ENCODE measurements at places on chromosomes 2 and 18.

DNA sequence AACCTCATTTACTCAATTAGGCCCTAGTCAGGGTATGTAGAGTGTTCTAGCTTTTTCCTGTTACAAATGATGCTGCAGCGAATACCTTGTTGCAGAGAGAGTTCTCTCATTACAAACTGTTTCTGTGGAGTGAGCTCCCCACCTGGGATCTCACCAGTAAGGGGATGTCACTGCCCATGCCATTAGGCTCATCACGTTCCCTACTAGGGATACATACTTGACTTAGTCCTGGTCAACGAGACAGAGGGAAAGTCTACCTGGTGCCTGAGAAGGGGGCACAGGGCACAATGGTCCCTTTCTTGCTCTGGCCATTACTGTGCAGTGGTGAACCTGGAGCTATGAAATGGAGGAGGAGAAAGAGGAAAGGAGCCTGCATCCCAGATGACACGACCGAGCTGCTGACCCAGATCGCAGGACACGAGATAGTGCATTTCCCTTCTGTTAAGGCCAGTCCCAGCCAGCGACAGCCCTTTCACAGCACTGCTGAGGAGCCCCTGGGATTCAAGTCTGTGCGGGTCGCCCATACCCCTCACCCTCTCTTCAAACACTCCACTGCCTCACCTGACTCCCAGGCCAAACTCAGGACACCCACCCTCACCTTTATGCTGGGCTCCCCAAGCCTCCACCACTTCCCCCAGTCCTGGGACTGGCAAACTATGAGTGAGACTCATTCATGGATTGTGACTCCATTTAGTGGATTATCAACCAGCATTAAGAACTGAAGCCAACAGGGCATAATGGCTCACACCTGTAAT is 16.0 kb downstream of the MALL start:
- H3K27ac ChIP-seq = no peak overlapping the region
- H3K27me3 ChIP-seq = peaks cover 42% of the 10 kb centered on the region
- no peaks in the 10 kb centered on the region for H3K36me3 ChIP-seq

DNA sequence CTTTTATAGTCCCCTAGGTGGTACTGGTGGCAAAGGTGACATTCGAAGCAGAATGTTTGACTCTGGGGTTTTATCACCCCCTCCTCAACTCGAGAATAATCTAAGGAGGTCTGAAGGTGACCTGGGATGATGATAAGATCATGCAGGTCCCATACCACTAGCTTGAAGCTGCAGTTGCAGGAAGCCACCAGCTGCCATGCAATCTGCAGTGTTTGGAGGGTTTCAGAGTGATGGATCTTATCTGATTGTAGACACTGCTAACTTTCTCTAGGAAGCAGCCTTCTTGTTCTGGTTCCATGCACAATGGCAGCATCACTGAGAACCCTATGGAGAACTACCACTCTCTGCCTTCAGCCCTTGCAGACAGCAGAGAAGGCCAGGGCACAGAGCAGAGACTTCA is 59.4 kb upstream of the LRPPRC start:
- H3K4me1 ChIP-seq = no peaks in the 10 kb centered on the region
- H3K27ac ChIP-seq = no peak overlapping the region
- DNase-seq = no peak

- no peaks in the 10 kb centered on the region for H3K36me3 ChIP-seq
- H3K4me3 ChIP-seq = peak overlapping the region; percentile 77
- H3K4me1 ChIP-seq = peaks cover 4% of the 10 kb centered on the region
- H3K27ac ChIP-seq = no peak overlapping the region
- H3K27me3 ChIP-seq = peaks cover 55% of the 10 kb centered on the region
Measured at GRCh38 chr2:106542746-106543359, 55.7 kb downstream of the CD8B2 start.

GRCh38 chr2:75579186-75579585 is 18.4 kb upstream of the EVA1A start:
- H3K27me3 ChIP-seq = peaks cover 15% of the 10 kb centered on the region
- no peak overlapping the region for H3K27ac ChIP-seq
- H3K4me3 ChIP-seq = no peak overlapping the region
- H3K4me1 ChIP-seq = no peaks in the 10 kb centered on the region

- no peaks in the 10 kb centered on the region for H3K36me3 ChIP-seq
- peaks cover 4% of the 10 kb centered on the region for H3K27me3 ChIP-seq
- no peaks in the 10 kb centered on the region for H3K4me1 ChIP-seq
- H3K27ac ChIP-seq = no peak overlapping the region
- DNase-seq = no peak
- H3K4me3 ChIP-seq = no peak overlapping the region
Measured at GRCh38 chr2:204032301-204032700, 95.7 kb downstream of the ICOS start.

GRCh38 chr18:69968039-69968438 is 20.4 kb upstream of the CD226 start:
- H3K27me3 ChIP-seq = no peaks in the 10 kb centered on the region
- DNase-seq = no peak
- H3K27ac ChIP-seq = peak overlapping the region; percentile 9
- no peaks in the 10 kb centered on the region for H3K36me3 ChIP-seq
- peaks cover 18% of the 10 kb centered on the region for H3K4me1 ChIP-seq

GRCh38 chr2:231642631-231643494 is 50.2 kb downstream of the TEX44 start:
- no peaks in the 10 kb centered on the region for H3K36me3 ChIP-seq
- H3K4me1 ChIP-seq = peaks cover 9% of the 10 kb centered on the region
- no peaks in the 10 kb centered on the region for H3K27me3 ChIP-seq
- H3K27ac ChIP-seq = peak overlapping the region; percentile 88
- H3K4me3 ChIP-seq = peak overlapping the region; percentile 76

DNA sequence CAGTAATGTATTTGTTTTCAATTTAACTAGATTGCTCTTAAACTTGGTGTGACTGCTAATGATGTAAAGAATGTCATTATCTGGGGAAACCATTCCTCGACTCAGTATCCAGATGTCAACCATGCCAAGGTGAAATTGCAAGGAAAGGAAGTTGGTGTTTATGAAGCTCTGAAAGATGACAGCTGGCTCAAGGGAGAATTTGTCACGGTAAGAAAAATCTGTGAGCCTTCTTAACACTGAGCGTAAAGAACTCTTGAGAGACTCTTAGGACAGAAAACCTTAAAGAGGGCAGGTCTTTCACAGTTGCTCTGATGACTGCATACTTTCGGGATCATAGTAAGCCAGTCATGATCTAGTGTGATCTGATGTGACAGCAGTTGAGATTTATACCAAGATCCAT is 15.9 kb downstream of the MDH1 start:
- no peak overlapping the region for H3K27ac ChIP-seq
- peaks cover 2% of the 10 kb centered on the region for H3K4me1 ChIP-seq
- H3K4me3 ChIP-seq = no peak overlapping the region
- no peak for DNase-seq
- H3K27me3 ChIP-seq = no peaks in the 10 kb centered on the region

DNA sequence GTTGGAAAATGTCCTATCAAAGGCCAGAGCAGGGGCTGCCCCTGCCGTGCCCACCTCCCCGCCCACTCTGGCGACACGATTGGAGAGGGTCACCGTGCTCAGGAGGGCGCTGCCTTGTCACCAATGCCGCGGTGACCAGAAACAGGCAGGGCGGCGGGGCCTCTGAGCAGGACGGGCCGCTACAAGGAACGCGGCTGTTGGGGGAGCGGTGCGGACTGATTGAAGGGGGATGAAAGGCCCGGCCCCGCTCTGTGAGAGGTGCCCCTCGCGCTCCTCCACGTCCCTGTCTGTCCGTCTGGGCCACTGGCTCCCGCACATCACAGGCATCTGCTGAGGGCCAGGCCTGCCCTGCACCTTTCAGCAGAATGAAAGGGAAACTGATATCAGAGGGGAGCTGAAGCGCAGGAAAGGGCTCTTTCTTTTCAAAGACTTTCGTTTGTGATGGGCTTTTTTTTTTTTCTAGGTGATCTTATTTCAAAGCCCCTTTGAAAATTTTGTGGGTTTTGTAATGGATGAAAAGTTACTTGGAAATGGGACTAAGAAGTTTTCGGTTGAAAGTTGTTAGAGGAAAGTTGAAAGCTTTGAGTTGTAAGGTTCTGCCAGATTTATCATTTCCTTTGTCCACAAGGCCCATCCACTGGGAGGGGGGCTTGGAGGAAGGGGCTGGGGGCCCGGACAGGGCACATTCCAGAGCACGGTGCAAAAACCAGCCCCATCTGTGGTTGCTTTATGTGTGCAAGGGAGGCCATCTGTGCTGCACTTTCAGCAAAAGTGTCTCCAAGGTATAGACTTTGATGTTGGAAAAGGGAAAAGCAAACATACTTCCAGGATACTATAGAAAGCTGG is 244.2 kb downstream of the KLHL29 start:
- no peak overlapping the region for H3K27ac ChIP-seq
- no peak for DNase-seq
- H3K36me3 ChIP-seq = no peaks in the 10 kb centered on the region
- peaks cover 4% of the 10 kb centered on the region for H3K4me1 ChIP-seq
- peaks cover 7% of the 10 kb centered on the region for H3K27me3 ChIP-seq

GRCh38 chr2:137644731-137645130 is 319.5 kb upstream of the HNMT start:
- no peaks in the 10 kb centered on the region for H3K36me3 ChIP-seq
- H3K4me3 ChIP-seq = no peak overlapping the region

DNA sequence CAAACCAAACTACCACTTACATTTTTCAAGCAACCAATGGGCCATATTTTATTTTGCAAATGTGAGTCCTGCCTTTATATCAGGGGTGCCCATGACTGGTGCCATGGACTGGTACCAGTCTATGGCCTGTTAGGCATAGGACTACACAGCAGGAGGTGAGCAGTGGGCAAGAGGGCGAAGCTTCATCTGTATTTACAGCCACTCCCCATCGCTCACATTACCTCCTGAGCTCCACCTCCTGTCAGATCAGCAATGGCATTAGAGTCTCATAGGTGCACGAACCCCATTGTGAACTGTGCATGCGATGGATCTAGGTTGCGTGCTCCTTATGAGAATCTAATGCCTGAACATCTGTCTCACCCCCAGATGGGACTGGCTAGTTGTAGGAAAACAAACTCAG is 53.6 kb downstream of the CCDC68 start:
- no peak overlapping the region for H3K4me3 ChIP-seq
- no peak overlapping the region for H3K27ac ChIP-seq
- peaks cover 7% of the 10 kb centered on the region for H3K27me3 ChIP-seq
- H3K4me1 ChIP-seq = no peaks in the 10 kb centered on the region
- DNase-seq = no peak

GRCh38 chr2:237900891-237901831 is 41.7 kb downstream of the RAMP1 start:
- H3K4me1 ChIP-seq = peaks cover 39% of the 10 kb centered on the region
- peak overlapping the region; percentile 56 for H3K27ac ChIP-seq
- no peaks in the 10 kb centered on the region for H3K36me3 ChIP-seq
- H3K4me3 ChIP-seq = no peak overlapping the region
- DNase-seq = no peak

GRCh38 chr18:35077937-35078336 is 36.7 kb downstream of the MAPRE2 start:
- H3K4me3 ChIP-seq = no peak overlapping the region
- H3K27me3 ChIP-seq = no peaks in the 10 kb centered on the region
- DNase-seq = no peak
- H3K36me3 ChIP-seq = no peaks in the 10 kb centered on the region

DNA sequence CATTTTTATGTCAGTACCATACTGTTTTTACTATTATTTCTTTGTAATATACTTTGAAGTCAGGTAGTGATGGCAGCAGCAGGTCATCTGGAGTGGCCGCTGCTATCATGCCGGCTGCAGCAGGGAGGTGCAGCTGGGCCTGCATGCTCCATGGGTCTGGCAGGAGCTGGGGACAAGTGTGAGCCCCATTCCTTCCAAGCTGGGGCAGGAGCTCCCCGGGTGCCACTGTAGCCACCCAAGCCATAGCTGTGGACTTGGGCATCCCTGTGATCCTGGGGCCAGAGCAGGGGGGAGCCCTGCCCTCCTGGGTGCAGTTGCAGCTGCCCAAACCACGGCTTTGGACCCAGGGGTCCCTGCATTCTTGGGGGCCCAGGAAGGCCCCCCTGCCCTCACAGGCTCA is 59.2 kb downstream of the CSRNP3 start:
- H3K4me1 ChIP-seq = no peaks in the 10 kb centered on the region
- no peaks in the 10 kb centered on the region for H3K36me3 ChIP-seq
- no peak overlapping the region for H3K4me3 ChIP-seq
- no peaks in the 10 kb centered on the region for H3K27me3 ChIP-seq

DNA sequence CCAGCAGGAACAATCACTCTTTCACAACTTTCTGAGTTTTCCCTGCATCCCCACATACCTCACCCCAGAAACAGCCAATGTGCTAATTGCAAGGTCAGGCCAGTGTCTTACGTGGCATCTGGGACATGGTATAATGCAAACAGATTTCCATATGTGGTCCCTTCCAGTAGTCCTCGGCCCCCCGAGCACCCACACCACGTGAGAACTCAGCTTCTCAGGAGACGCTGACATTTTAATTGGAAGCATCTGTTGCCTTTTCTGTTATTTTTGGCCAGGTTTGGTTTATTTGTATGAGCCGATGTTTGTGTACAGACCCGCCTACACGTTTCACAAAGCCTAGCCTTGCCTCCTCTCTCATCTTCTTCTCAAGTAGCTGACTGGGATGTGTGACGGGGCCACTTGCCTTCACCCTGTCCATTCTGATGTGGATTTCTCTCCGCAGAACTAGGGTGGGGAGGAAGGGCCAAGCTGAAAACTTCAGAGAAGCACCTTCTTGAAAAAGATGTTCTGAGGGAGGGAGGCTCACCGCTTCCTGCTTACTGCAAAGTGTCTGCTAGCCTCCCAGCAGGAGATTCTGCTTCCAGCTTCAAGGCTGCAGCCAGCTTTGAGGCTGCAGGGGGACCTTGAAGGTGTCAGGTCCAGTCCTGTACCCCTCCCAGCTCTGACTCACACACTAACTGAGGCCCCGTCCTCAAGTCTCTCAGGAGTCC is 109.6 kb upstream of the SLC14A2 start:
- DNase-seq = no peak
- no peak overlapping the region for H3K4me3 ChIP-seq
- H3K4me1 ChIP-seq = no peaks in the 10 kb centered on the region

GRCh38 chr2:188582211-188582610 is 290.5 kb downstream of the GULP1 start:
- H3K27ac ChIP-seq = no peak overlapping the region
- no peaks in the 10 kb centered on the region for H3K36me3 ChIP-seq
- H3K4me3 ChIP-seq = no peak overlapping the region
- H3K27me3 ChIP-seq = peaks cover 8% of the 10 kb centered on the region
- H3K4me1 ChIP-seq = no peaks in the 10 kb centered on the region
- no peak for DNase-seq

DNA sequence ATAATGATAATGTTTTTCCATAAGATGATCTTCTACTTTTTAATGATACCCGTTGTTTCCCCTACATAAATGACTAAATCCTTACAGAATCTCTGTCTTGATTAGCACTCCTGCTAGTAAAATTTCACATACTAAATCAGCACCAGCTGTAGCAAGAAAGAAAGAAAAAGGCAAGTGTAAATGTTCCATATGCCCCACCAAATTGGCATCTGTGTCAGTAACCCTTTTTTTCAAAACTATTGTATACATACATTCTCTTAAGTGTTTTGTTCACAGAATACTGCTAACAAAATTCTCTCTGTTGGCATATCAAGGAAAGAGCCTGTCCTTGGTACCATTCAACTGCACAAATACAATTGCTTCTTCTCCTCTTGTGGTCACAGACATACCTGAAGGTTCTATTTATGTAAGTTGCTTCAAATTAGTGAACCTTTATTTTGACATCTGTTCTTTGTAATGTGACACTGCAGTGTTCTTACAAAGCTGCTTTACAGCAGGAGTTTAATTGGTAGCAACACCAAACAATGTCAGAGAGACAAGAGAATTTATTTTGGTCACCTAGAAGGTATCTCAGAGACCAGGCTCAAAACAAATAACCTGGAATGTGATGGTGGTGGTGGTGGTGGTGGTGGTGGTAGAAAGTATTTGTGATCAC is 641.9 kb downstream of the ZEB2 start:
- no peak overlapping the region for H3K27ac ChIP-seq
- no peak overlapping the region for H3K4me3 ChIP-seq
- H3K27me3 ChIP-seq = peaks cover 7% of the 10 kb centered on the region
- DNase-seq = no peak
- no peaks in the 10 kb centered on the region for H3K36me3 ChIP-seq

Data from T-helper 17 cell (primary cell).